Endothelial cell of umbilical vein (primary cell): ENCODE measurements at places on chromosomes 1 and 21. TPM values are rescaled to one million over a fixed set of nuclear protein-coding genes. Genes with fewer than 3 reads are reported as not detected.

SH2D2A gene
- polyA plus RNA-seq: 0.41 and 0.92 TPM in 2 replicates

DNA sequence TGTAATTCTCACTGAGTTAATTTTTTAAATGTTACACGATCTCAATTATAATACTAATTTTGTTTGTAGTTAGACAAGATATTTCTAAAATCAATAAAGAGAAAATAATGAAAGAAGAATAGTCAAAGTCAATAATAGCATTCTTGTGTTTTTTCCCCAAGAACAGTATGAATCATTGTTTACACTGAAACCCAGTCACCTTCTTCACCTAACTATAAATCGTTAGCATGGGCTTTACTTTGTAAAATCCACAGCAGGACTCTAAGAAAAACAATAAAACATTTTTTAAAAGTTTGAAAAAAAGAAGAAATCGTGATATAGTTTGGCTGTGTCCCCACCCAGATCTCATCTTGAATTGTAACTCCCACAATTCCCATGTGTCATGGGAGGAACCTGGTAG, 234.6 kb upstream of the LYPLAL1 start:
- H3K27me3 ChIP-seq: no peaks in the 10 kb centered on the region
- H3K4me3 ChIP-seq: no peak overlapping the region
- H3K36me3 ChIP-seq: no peaks in the 10 kb centered on the region
- H3K4me1 ChIP-seq: peaks cover 7% of the 10 kb centered on the region

GRCh38 chr1:66598670-66599069, 64.7 kb downstream of the SGIP1 start:
- H3K4me3 ChIP-seq: no peak overlapping the region
- H3K27me3 ChIP-seq: no peaks in the 10 kb centered on the region
- peak overlapping the region; percentile 28 for H3K27ac ChIP-seq
- DNase-seq: peak; percentile 49

GRCh38 chr1:204791453-204792353, 79.0 kb upstream of the NFASC start:
- no peaks in the 10 kb centered on the region for H3K4me1 ChIP-seq
- DNase-seq: peak; percentile 46
- H3K27ac ChIP-seq: no peak overlapping the region
- peaks cover 3% of the 10 kb centered on the region for H3K27me3 ChIP-seq
- no peaks in the 10 kb centered on the region for H3K36me3 ChIP-seq

DNA sequence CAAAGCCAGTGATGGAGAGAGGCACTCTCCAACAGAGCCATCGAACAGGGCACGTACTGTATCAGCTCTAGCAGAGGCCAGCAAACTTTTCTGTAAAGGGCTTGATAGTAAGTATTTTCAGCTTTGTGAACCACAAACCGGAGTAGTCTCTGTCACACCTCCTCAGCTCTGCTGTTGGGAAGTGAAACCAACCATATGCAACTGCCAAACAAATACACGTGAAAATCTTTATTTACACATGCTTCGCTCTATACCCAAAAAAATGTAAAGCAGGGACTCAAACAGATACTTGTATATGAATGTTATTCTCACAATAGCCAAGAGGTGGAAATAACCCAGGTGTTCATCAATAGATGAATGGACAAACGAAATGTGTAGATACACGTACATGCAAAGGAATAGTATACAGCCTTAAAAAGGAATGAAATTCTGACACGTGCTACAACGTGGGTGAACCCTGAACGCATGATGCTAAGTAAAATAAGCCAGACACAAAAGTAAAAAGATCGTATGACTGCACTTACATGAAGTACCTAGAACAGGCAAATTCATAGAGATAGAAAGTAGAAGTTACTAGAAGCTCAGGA, 39.0 kb downstream of the SETD4 start:
- no peaks in the 10 kb centered on the region for H3K36me3 ChIP-seq
- DNase-seq: no peak
- no peaks in the 10 kb centered on the region for H3K27me3 ChIP-seq
